ENCODE measurements at places on chromosomes 13 and 19.

- no peak for DNase-seq
Measured at GRCh38 chr13:33125821-33126570, 109.8 kb downstream of the KL start.

- peak; percentile 61 for DNase-seq
Measured at GRCh38 chr19:2332341-2333026, 4.0 kb downstream of the SPPL2B start.

DNA sequence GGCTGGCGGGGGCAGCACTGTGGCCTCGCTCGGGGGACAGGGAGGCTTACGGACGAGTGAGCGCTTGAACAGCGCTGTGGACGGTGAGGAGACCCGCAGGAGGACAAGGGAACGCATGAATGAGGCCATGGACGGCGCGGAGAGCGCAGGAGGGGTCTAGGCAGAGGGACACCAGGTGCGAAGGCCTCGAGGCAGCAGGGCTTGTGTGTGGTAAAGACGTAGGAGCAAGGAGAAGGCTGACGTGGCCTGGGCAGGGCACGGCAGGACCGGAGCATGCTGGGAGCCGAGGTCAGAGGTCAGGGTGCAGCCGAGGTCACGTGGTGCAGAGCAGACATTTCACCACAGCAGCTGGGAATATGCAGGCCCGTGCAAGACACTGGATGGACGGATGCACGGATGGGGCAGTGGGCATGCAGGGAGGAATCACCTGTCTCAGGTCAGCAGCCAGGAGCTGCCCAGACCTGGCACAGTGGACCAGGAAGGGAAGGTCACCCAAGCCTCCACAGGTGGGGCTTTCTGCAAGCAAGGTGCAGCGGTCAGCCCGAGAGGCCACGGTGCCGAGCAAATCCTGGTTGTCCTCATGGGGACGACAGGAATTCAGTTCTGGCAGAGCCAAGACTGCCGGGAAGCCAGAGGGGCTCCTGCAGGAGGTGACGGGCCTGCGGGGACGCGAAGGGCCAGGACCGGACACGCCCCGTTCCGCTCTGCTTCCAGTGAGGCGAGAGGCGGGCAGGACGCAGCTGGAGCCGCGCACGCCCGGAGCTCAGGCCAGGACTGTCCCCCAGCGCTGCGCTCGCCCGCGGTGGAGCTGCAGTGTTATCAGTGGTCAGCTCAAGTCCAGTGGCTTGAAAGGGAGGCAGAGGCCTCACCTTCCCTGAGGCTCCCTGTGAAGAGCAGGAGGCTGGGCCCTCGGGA lies 72.2 kb downstream of the RASA3 start:
- DNase-seq: no peak

DNA sequence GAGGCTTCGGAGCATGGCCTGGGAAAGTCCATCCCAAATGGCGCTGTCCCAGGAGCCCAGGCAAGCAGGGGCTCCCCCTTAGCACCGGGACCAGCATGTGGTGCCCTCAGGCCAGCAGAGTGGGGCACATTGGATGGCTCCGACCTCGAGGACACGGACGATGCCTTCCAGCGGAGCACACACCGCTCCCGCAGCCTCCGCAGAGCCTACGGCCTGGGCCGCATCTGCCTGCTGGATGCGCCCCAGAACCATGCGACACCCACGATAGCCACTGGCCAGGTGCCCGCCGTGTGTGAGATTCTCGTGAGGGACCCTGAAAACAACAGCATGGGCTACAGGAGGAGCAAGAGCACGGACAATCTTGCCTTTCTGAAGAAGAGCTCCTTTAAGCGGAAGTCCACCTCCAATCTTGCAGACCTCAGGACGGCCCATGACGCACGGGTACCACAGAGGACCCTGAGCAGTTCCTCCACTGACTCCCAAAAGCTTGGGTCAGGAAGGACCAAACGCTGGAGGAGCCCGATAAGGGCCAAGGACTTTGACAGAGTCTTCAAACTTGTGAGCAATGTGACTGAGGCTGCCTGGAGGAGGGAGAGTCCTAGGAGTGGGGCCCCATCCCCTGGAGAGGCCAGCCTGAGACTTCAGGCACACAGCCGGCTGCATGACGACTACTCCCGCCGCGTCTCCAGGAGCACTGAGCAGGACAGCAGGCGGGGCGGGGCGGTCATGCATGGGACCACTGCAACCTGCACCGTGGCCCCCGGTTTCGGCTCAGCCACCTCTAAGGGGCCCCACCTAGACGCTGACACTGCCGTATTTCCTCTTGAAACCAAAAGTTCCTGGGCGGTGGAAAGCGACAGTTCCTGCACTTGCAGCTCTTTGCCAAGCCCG lies 63.1 kb downstream of the SPATA13 start:
- no peak for DNase-seq

DNA sequence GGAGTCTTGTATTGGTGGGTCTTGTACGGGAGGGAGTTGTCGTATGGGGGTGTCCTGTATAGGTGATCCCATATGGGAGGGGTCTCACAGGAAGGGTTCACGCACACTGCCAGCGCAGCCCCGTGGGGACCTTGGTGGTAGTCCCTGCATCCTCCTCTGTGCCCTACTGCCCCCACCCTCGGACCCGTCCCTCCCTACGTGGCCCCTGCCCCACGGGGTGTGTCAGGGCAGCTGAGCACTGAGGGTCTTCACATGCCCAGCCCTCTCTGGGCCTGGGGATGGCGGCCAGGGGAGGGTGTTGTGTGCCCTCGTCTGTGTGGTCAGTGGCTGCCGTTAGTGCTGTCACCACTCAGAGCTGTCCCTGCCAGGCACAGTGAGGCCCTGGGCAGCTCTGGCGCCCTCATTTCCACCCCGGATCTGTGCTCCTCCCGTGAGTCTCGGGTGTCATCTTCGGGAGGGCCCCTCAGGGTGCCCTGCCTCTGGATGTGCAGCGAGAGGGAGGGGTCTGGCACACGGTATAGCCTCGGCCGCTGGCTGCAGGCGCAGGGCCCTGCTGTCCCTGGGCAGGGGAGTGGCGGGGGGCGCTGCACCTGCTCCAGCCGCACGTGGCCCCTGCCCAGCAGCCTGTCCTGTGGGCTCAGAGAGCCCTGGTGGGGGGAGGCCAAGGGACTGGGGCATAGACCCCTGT lies 16.0 kb upstream of the GNA15 start:
- no peak for DNase-seq

DNA sequence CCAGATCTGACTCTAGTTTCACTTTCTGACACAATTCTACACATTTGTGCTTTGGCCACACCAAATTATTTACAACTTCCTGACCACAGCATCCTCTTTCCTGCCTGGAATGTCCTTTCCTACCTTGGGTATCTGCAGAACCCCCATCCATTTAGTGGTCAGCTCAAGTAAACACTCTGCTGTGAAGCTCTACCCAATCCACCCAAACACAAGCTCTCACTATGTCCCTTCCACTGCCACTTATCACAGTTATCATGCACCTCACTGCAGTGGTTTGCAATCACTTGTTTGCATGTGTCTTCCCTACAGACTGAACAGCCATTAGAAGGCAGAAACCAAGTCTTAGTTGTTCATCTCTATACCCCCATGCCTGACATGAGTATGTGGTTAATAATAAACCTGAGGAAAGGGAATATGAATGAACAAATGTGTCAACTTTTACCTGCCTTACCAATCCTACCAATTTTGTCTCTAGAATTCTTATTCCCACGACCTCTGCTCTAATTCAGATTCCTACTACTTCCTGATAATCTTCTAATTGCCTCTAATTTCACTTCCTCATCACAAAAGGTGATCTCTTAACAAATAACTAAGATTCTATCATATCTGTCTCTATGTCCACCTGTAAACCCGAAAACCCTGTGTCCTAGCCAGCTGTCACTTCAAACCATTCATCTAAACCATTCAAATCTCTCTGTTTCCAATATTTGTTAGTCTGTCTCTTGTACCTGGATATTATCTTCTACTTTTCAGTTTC lies 25.1 kb downstream of the LNX2 start:
- DNase-seq: no peak

DNA sequence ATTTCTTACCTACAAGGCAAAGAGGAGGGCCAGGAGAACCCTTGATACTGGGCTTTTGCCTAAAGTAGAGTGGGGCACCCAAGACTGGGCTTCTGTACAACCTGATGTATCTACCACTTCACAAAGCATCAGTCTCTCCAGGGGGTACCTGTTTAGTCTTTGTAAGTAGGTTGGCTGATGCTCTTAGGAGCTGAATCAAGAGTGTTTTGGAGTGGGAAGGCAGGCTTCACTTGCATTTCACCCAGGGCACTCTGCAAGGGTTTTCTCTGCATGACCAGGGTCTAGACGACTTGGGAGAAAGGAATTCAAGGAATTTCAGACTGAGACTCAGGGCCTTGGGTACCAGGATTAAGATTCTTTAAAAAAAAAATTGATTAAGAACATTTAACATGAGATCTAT lies 361.5 kb downstream of the RFC3 start:
- DNase-seq: no peak

GRCh38 chr13:83168590-83168989 lies 713.7 kb downstream of the SLITRK1 start:
- DNase-seq: no peak

- DNase-seq: no peak
Measured at GRCh38 chr13:21615427-21615826, 11.5 kb upstream of the MICU2 start.

- no peak for DNase-seq
Measured at GRCh38 chr13:53174545-53174944, 145.9 kb downstream of the OLFM4 start.

DNA sequence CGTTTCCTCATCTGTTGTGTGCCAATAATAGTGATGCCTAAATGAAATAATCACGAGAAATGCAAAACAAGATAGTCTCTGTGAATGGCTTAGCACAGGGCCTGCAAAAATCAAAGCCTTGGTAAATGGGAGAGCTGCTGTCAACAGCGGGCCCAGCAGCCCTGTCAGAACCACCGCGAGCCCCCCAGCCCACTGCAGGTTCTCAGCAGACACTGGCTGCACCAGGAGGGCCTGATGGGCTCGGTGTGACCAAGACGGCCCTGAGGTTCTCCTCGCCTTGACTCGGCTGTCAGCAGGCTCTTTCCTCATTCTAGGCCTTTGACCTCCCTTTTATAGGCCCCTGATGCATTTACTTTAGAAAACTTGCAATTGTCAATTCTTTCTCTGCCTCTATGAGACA lies 90.9 kb upstream of the GPR183 start:
- no peak for DNase-seq

DNA sequence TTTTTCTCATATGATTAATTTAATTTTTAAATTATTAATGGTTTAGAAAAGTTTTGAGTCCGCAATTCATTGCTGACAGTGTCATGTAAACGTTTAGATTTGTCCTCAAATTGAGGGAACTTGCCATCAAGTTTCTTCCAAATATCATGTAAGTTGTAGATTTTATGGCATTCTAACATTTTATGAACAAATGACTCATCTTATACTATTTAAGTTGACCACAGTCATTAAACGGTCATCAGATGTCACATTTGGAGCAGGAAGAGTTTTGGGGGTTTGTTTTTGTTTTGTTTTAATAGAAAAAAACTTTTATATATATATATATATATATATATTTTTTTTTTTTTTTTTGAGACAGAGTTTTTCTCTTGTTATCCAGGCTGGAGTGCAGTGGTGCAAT lies 4.3 kb downstream of the ZNF114 start:
- DNase-seq: no peak

GRCh38 chr19:11678504-11678903 lies 60.2 kb downstream of the ZNF823 start:
- DNase-seq: no peak

DNA sequence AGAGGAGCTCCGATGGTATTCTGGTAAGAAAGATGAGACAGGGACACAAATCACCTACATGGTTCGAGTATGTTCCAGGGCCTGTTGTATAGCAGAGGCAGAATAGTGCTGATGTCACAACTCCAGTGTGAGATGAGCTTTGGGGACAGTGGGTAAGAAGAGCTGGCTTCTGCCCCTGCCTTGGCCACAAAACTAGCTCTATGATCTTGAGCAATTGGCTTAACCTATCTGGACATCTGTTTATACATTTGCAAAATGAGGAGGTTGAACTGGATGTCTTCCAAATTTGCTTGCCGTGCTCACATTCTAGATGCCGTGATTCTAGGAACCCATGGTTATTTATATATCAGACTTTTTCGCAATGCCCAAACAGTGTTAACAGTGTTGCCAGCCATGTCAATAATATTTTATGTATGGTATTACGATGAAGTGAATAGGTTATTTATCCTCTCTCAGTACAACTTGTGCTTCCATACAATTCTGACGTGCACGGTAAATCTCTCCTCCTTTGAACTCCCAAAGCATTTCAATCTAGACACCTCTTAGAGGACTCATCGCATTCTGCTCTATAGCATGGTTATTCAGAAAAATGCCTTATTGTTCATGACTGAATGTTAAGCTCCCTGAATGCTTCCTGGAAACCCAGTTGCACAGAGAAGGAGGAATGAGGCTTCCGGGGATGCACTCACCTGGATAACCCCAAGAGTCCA lies 316.0 kb downstream of the FOXO1 start:
- DNase-seq: no peak

DNA sequence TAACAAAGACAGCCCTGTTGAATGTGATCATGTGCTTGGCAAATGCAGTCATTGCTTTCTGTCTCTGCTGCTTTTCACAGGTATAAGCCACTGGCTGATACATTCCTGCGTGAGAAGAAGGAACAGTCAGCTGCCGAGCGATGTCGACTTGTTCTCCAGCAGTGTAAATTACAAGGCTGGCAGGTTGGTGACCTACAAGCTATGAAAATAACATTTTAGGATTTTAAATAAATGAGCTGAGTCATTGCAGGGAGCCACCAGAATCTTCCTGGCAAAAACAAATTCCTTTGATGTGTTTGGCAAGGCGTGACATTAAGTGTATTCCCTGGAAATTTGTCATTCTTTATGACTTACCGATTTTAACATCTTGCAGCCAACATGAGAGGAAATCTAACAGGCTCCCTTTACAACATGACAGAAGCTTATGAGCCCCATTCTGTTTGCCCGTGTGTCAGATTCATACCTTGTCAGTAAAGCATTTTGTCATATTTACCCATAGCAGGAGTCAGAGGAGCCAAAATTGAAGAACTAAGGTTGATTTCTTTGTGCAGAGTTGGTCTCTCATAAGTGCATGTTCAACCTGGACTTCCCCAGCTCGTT lies 471.4 kb downstream of the MYO16 start:
- DNase-seq: no peak

- no peak for DNase-seq
Measured at GRCh38 chr13:73140801-73141200, 82.0 kb downstream of the KLF5 start.

GRCh38 chr13:80083853-80084676 lies 256.9 kb downstream of the SPRY2 start:
- DNase-seq: peak; percentile 53

DNA sequence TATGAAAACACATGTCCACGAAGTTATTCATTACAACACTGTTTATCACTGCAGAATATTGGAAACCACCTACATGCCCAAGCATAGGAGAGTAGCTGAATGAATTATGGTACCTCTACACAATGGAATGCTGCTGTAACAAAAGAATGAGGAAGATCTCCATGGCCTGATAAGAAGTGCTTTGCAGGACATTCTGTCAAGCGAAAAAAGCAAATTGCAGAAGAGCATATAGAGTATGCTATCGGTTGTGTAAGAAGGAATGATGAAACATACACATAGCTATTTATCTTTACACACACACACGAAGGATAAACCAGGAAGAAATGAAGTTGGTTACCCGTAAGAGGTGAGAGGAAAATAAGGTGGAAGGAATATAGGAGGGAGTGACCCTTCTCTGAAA lies 37.5 kb upstream of the CEACAM20 start:
- DNase-seq: no peak
